ENCODE measurements at places on chromosomes 11 and 22.

- DNase-seq: no peak
Observed at GRCh38 chr22:26673486-26673885, 16.1 kb downstream of the MIAT start.

- DNase-seq: peak; percentile 37
Observed at GRCh38 chr11:119493712-119494111, 70.7 kb upstream of the THY1 start.

- DNase-seq: no peak
Observed at GRCh38 chr11:40227730-40228129, 1231.7 kb downstream of the LRRC4C start.

DNA sequence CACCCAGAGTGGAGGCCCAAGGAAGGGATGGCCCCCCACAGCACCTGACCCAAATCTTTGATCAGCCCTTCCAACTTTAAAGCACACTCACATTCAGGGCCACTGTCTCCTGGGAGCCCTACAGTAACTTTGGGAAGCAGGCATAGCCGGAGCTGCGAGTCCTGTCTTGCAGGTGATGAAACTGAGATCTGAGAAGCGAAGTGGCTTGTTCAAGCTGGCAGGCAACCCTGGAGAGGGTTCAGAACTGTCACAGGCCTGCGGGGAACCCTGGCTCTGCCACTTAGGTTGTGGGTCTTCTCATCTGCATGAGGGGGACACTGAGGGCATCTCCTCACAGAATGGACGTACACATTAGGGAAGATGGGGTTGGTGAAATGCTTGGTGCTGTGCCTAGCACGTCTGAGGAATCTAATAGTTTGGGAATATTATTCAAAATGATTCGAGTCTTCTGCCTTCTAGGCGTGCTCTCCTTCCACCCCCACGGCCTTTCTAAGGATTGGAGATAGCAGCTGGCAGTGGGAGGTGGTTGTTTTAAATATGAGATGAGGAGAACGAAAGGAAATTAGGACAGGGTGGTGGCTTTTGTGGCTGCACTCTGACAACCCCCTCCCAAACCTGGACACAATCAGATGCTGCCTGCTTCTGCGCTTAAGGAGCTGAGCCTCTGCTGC is 18.8 kb upstream of the SUN2 start:
- DNase-seq: no peak

- peak; percentile 53 for DNase-seq
Observed at GRCh38 chr11:96114178-96115064, 190.5 kb upstream of the MTMR2 start.

- DNase-seq: peak; percentile 47
Observed at GRCh38 chr22:43848366-43849171, 13.7 kb downstream of the SULT4A1 start.

- DNase-seq: no peak
Observed at GRCh38 chr11:57269571-57270021, 32.5 kb upstream of the APLNR start.

- no peak for DNase-seq
Observed at GRCh38 chr11:126029805-126030204, 32.9 kb downstream of the CDON start.

GRCh38 chr11:69442012-69442806 is 39.3 kb upstream of the LINC01488 start:
- DNase-seq: no peak

DNA sequence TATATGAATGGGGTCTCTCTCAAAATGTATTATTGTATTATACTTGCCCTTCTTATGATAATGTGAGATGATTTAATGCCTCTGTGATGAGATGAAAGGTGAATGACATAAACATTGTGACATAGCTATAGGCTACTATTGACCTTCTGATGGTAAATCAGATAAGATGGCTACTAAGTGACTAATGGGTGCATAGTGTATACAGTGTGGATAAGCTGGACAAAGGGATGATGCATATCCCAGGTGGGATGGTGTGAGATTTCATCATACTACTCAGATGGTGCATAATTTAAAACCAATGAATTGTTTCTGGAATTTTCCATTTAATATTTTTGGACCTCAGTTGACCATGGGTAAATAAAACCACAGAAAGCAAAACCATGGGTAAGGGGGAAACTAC is 243.5 kb downstream of the SBF2 start:
- no peak for DNase-seq

- peak; percentile 8 for DNase-seq
Observed at GRCh38 chr11:16226245-16226644, 130.1 kb downstream of the SOX6 start.

Data from G401 (cell line).